GM23338 (cell line): ENCODE measurements at places on chromosomes 12 and 14. TPM values are rescaled to one million over a fixed set of nuclear protein-coding genes. Genes with fewer than 3 reads are reported as not detected.

Gene MYF6
- not detected in 2 replicates for polyA plus RNA-seq

Gene BICDL1
- 14.0 and 15.9 TPM in 2 replicates for polyA plus RNA-seq

- no peak for DNase-seq
Observed at GRCh38 chr12:10361622-10362021, 28.2 kb downstream of the KLRK1 start.

DNA sequence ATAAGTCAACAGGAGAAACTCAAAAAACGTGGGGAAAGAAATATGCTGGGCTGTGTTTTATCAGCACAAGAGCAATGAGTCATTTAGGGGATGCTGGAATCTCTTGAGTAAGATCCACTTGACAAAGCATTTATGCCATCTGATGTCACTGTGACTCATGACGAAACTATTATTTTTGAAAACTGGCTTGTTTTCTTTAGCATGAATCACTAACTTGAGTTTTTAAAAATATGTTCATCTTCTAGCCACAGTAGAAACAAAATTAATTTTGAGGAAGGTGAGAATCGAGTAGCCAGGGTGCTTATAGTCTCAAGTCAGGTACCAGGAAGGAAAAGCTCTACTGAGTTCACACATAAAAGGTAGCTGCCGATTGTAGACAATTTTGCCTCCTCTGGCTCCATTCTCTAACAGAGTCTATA, 456.2 kb upstream of the MGAT4C start:
- no peak for DNase-seq

- no peak for DNase-seq
Observed at GRCh38 chr12:65081496-65081895, 39.6 kb downstream of the WIF1 start.

Gene LRIG3
- polyA plus RNA-seq = 1.6 and 1.9 TPM in 2 replicates

Gene GPR84
- not detected in 2 replicates for polyA plus RNA-seq

DNA sequence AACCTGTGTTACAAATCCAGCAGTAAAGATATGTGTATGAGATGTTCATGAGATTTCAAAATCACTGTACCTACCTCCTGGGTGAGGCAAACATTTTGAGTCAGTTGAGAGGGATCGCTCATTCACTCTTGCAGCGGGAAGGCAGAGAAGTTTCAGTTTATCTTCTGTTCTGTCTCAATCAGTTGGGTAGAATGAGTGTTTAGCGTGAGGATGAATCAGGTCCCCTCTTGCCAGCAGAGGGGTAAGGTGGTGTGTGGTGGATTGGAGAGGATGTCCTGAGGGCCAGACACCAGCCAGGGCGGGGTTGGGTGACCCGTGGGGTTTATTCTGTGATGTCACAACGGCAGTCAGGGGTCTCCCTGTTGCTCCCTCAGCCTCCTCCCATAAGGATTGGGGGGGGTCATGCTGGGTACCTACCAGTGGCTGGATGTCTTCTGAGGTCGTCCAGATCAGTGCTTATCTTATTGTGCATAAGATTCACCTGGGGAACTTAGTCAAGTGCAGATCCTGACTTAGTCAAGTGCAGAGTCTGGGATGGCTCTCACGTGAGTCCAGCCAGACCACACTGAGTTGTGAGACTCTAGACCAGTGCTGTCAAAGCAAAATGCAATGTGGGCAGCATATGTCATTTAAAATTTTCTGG, at the start of gene GSG1:
TSS of gene GSG1 (minus strand) at position 277 of the 643 bp plus-strand sequence. CDS start at position 122, 155 bp downstream.
- DNase-seq = no peak

GRCh38 chr12:11651785-11652184, 2.3 kb downstream of the ETV6 start:
- DNase-seq = no peak

- no peak for DNase-seq
Observed at GRCh38 chr12:122596838-122597237, 69.8 kb downstream of the KNTC1 start.

GRCh38 chr12:67456431-67456901, 187.3 kb downstream of the CAND1 start:
- no peak for DNase-seq

Gene CLEC4C
- not detected in 2 replicates for polyA plus RNA-seq

Gene GPR68
- 0.19 and 0.45 TPM in 2 replicates for polyA plus RNA-seq

- peak; percentile 18 for DNase-seq
Observed at GRCh38 chr12:106594447-106594846, 11.6 kb downstream of the RFX4 start.

DNA sequence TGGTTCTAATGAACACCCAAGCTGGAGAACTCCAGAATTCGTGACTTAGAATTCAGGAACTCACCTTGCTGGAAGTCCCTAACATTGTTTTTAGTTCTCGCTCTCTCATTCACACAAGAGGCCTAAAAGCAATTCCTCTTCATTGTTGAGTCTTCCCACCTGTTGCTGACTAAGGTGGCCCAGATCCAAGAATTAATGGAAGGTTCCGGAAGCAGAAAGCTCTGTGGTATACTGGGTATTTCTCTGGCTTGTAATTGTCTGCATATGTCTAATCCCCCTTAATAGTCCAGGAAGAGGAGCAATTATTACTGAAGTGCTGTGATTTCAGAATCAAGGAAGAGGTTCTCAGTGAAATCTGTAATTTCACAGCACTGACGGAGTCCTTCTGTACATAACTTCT, 31.4 kb downstream of the TMEM233 start:
- DNase-seq = no peak

Gene DLGAP5
- 92.7 and 117 TPM in 2 replicates for polyA plus RNA-seq

Gene ACTR10
- polyA plus RNA-seq = 50.2 and 51.3 TPM in 2 replicates

DNA sequence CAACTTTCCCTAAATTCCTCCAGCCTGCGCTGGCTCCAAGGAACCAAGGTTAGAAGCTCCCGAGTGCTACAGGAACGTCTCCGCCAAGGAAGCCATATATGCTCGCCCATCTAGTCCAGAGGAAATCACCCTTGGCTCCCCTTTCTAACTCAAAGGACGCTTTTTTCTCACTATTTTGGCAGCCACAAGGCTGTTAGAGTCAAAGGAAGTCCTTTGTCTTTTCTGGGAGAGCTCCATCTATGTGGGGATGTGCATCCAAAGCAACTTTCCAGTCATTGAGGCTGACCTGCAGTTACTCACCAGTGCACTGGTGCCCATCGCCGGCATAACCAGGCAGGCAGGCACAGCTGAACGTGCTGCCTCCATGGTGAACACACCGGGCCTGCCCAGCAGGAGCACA, 37.6 kb downstream of the RTRAF start:
- DNase-seq = no peak

Gene KCNMB4
- 9.4 and 11.3 TPM in 2 replicates for polyA plus RNA-seq

DNA sequence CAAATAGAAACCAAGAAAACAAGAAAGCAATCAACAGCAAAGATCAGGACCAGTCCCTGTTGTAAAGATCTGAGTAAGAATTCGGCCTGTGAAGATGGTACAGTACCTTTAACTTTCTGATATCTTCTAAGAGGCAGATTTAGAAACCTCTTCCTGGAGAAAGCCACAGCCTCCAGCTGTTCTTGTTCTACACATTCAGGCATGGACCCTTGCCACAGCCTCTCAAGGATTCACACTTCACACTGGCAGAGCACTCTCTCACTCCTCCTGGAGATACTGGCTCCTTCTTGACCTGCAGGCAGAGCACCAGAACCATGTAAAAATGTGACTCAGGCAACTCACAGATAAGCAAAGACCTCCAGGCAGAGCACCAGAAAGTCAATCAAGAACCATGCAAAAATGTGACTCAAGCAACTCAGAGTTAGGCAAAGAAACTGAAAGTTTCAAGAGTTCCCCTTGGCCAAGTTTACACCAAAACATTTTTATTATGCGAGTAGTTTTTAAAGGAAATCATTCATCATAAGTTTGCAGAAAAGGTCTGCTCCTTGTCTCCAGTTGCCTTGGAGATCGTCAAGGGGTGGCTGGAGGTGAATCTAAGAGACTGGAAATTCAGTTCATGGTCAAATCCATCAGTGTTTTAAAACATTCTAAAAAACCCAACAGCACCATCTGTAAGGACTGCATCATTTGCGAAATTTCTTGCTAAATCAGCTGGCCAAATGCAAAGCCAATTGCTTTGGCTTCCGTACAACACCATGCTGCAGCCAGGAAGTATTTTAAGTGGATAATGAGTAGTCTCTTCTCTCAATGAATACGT, 119.3 kb upstream of the MDM1 start:
- no peak for DNase-seq

Gene PLEKHG7
- polyA plus RNA-seq = not detected in 2 replicates

DNA sequence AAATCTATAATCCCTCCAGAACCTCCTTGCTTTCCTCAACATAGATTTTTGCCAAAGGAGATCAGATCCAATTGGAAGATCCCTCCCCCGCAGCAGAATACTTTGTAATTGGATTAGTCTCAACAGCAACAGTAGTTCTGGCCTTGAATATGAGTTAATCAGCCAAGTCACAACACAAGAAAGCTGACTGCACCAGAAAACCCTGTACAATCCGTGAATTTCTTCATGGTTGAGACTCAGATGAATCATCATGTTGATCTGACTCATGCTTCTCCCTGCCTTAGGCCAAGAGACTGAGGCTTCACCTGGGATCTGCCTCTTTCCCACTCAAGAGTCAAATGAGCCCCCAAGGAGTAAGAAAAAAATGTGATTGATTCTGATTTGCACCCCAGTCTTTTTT, 3.0 kb upstream of the METTL17 start:
- no peak for DNase-seq
